ENCODE measurements at places on chromosomes 4 and X.
A peak's percentile ranks its signal among the peaks of the same experiment; 100 is the strongest.

- DNase-seq = no peak
These were observed 105.5 kb downstream of the TMEM164 start for GRCh38 chrX:110108381-110108821.

GRCh38 chrX:2521092-2521926 is 20.5 kb upstream of the DHRSX start:
- DNase-seq = no peak

- no peak for DNase-seq
These were observed 40.3 kb downstream of the PPP3CA start for GRCh38 chr4:101306764-101307615.

GRCh38 chr4:5139141-5139540 is 87.9 kb downstream of the STK32B start:
- no peak for DNase-seq

- no peak for DNase-seq
These were observed 83.0 kb upstream of the CLDN34 start for GRCh38 chrX:9884031-9884779.

DNA sequence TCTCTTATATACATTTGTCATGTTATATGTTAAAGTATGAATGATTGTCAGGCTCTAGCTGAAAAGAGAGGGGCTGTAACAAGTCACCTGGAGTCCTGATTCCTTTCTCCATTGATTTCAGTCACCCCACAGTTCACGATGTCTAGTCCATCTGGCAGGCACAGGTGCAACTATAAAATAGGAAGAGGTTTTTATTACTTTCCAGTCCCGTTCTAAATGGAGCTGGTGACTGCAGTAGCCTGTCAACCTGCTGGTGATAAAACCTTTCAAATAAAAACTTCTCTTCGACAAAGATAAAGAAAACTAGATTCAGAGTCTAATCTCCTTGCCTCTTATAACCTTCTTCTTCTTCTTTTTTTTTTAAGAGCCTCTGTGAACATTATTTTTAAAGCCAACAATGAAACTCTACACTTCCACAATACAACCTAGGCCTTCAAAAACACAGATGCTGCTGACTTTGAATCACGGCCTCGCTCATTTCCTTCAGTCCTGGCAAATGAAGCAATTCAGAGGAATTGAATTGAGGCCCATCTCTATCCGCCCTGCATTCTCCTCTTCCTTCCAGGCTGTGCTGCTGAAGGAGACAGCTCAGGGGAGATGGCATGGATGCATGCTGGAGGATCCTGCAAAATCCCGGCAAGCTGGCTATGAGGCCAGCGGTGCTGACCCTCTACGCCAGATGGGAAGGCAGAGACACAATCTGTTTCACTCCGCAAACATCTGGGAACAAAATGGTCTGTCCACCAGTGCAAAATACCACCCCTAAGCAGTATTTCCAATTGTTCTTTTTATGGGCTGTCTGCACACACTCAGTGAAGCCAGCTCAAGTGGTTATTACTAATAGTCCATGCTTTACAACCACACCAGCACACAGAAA is 27.3 kb upstream of the CDKN2AIP start:
- DNase-seq = peak; percentile 78

DNA sequence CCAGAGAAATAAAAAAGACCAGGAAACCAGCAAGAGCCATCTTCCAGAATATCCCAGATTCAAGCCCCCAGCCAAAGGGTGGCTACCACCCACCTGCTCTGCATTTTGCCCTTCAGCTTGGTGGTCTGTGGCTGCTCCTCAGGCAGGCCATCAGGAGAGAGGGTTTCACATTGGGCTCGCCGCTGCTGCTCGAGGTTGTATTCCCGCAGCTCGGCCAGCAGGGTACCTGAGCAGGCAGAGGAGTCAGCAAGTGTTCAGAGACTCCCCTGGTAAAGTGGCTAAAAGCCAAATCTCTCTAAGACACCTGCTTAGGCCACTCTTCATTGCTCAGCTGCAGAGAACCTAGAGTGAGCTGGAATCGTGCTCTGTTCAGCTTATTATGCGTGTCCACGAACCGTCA is 110.8 kb upstream of the HSD17B10 start:
- DNase-seq = no peak

DNA sequence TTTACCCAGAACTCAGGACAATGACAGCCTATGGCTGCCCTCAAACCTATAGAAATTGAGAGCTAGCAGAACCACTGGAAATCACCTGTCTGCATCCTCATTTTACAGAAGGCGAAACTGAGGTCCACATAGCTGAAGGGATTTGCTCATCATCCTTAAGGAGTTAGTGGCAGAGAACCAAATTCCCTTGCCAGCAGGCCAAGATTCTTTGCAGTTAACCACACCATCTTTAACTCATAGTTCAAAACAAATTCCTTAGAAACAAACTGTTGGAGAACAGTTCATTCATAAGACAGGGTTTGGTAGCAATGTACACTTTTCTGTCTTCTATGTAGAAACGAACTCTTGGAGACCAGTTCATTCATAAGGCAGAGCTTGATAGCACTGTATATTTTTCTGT is 37.9 kb upstream of the RAP2C start:
- DNase-seq = no peak

DNA sequence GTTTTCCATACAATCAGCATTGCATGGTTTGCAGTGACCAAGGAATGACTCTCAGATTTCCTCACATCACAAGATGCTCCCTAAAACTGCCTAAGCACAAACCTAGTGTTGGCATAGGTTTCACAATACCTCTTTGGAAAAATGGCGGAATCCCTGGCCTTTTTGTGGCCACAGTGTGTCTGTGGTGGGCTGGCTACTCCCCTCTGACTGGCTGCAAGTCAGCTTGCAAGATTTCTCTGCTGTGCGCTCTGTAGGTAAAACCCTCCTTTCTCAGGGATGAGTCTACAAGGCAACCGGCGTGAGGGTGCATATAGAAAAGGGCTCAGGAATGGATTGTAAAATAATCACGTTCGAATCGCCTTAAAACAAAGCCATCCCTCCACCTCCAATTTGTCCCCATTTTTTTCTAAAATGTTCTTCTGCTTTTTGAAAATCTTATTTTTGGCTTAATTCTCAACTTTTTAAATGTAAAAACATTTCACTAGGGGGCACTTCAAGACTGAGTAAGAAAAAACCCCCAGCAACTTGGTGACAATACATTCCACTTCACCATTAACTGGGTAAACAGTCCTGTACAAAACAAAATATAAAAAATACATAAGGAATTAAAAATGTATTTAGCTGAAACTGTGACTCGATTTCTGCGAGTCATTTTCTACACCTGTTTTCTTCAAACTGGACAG is 235.6 kb downstream of the STIM2 start:
- no peak for DNase-seq

DNA sequence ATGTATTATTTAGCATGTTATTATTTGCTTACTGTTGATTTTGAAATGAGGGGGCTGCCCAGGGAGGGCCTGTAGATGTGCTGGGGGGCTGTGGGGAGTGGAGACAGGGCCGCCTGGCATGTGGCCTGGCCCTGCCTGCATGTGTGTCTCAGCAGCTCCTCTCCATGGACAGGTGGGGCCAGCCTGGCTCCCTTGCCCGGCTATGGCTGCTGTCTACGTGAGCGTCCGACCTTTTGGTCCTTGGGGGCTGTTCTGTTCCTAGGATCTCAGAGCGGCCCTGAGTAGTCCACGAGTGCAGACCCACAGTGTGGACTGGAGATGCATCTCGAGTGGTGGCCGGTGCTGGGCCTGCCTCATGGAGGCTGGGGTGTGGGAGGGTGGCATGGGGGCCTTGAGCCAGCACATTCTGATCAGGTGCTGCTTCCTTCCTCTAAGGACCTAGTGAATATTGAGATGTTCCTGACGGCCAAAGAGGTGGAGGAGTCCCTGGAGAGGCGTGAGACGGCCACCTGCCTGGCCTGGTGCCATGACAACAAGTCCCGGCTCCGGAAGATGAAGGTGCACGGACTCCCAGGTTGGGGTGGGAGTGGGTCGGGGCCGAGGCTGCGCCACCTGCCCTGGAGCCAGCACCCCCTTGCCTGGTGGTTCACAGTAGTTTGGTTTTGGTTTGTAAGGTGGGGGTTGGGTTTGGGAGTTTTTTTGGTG is 24.9 kb upstream of the UVSSA start:
- DNase-seq = no peak

DNA sequence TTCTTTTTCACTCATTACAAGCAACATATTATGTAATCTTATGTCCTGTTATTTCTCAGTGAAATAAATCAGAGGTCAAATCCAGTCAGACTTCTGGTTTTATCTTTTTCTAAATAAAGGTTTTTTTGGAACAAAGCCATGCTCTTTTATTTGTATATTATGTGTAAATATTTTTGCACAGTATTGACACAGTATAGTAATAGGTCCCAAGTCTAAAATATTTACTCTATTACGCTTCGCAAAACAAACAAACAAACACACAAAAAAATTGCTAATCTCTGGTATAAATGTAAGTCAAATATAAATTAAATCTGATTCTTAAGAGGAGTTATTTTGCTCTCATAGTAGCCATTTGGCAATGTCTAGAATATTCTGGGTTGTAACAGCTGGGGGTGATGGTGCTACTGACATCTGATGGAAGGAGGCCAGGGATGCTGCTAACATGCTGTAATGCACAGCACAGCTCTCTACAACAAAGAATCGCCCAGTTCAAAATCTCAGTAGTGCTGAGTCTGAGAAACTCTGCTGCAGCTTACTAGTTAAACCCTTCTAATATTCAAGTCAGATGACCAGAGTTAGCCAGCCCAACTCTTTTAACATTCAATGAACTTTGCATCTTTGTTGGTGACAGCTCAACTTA is 602.1 kb downstream of the RAB28 start:
- peak; percentile 26 for DNase-seq

GRCh38 chr4:680928-681645 is 6.7 kb downstream of the MYL5 start:
- DNase-seq = no peak

DNA sequence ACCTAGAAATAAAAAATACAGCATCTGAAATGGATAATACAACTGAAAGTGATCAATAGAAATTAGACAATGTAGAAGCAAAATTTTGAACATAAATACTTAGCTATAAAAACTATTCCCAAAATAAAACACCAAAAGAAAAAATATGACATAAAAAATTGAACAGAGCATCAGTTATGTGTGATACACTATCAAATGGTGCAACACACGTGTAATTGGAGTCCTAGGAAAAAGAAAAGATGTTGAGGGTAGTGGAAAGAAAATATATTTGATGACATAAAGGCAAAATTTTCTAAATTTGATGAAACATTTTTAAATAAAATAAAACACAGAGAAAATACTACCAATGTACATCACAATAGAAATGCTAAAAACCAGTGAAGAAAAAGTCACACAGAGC is 63.1 kb downstream of the NPY2R start:
- DNase-seq = no peak

GRCh38 chrX:22078117-22078516 is 46.0 kb downstream of the PHEX start:
- no peak for DNase-seq

GRCh38 chr4:122329876-122330565 is 48.8 kb upstream of the ADAD1 start:
- DNase-seq = no peak

GRCh38 chrX:22389556-22390179 is 117.0 kb downstream of the CBLL2 start:
- DNase-seq = peak; percentile 81

DNA sequence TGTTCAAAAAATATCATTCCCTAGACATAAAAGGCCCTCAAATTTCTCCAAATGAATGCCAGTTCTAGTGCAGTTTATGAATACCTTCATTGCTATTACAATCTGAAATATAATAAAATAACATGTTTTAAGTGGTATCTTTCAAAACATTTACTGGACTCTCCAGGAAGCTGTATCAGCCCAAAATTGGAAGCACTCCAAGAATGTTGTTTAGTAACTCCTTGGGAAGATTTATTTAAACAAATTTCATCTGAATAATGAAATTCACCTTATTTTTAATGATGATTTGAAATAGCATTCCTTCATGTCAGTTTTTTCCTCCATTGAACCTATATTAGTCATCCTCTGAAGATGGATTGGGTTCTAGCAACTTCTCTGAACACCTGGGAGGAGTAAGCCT is 217.2 kb upstream of the PCDH18 start:
- DNase-seq = no peak

DNA sequence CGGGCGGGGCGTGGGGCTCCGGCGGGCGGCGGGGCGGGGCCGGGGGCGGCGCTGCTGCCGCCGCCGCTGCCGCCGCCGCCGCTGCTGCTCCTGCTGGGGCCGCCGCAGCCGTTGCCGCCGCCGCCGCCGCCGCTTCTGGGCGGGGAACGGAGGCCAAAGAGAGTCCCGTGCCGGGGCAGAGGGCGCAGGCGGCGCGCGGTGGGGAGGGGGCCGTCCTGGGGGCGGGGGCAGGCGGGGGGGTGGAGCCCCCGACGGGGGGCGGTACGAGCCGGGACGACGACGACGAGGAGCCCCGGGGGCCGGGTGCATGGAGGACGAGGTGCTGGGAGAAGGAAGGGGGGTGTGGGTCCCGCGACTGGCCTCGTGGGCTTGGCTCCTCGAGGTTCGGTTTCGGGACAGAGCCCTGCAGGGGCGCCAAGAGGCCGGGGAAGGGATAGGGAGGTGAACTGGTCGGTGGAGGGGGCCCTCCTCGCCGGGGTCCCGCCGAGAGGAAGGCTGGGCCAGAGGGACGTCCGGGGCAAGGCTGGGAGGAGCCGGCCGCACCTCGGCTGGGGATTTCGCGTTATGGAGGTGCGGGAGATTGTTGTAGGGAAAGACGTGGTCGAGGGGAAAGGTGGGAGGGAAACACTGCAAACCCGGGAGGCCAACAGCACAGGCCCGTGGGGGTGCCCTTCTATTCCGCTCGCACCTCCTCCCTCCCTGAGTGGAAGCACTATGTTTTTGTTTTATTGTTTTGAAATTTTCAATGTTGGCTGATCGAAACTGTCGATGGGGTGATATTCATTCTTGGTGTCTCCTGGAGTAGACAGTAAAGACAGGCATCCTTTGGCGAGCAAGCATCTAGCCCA is 1.9 kb downstream of the BCORL1 start:
- no peak for DNase-seq

DNA sequence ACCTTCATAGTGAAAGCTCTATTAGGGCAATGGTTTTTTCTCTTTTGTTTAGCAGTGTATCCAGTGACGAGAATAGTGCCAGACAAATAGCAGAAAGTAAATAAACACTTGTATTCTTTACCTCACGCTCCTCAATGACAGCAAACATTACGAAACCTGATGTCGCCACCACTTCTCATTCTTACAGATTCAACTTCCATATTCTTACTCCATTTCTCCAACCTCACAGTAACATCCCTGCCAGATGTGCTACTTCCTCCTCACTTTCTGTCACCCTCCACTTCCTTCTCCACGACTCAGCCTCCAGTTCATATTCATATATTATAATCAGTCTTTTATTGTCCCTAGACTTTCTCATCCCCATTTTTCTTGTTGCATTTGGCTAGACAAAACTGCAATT is 1956.2 kb upstream of the AGA start:
- no peak for DNase-seq

- DNase-seq = no peak
These were observed 171.5 kb downstream of the CFAP299 start for GRCh38 chr4:80507077-80507476.

- DNase-seq = no peak
These were observed 59.5 kb downstream of the SLC10A7 start for GRCh38 chr4:146462251-146462650.

GRCh38 chr4:4412641-4413372 is 25.9 kb downstream of the NSG1 start:
- DNase-seq = no peak

Data from NCI-H1092 treated with DMSO at 0.1 percent for 48 hours (cell line).